ENCODE measurements at places on chromosomes 5 and 9. TPM values are rescaled to one million over a fixed set of nuclear protein-coding genes. Genes with fewer than 3 reads are reported as not detected.

DNA sequence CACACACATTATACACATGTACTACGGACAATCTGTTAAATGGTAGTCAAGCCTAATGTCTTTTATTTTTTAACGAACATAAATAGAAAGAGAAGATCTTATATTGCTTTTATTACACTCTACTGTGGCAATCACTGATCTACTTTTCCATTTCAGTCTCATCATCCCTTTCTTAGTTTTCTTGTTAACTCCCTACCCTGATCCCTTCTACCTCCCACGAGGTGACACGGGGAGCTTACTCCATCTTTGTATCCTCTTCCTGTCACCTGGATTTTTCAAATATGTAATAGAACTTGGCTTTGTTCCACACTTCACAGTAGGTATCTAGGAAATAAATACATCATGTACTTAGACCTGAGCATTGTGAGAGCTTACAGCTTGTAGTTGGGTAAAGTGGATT is 211.0 kb downstream of the PIK3R1 start:
- H3K27ac ChIP-seq: no peak overlapping the region
- no peaks in the 10 kb centered on the region for H3K36me3 ChIP-seq
- H3K4me3 ChIP-seq: no peak overlapping the region
- no peaks in the 10 kb centered on the region for H3K27me3 ChIP-seq

DNA sequence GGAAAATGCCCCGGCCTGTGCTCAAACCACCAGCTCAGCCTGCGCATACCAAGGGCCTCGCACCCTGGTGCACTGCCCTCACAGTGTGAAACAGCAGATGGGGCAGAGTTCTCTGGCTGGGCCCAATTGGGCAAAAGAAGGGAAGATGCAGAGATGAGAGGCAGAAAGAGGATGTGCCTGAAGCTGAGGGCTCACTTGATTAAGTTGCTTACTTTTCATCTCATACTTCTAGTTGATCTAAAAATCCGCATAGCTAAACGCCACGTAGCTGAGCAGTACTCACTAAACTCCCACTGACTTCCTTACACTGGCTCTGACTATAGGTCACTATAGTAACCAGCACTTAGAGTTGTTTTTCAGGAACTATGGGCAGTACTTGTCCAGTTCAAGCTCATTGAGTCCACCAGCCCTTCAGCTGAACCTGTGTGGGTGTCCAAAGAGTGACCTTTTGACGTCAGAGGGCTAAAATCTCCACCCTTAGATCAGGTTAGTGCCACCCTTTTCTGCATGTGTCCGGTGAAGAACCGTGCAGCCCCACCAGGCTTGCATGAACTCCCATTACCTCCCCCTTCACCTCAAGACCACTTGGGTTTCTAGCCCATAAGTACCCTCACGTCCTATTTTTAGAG is 215.2 kb downstream of the AUH start:
- DNase-seq: no peak
- peaks cover 18% of the 10 kb centered on the region for H3K4me1 ChIP-seq
- no peaks in the 10 kb centered on the region for H3K27me3 ChIP-seq
- H3K27ac ChIP-seq: no peak overlapping the region

GRCh38 chr5:37071487-37071886 is 177.7 kb downstream of the CPLANE1 start:
- H3K4me1 ChIP-seq: no peaks in the 10 kb centered on the region
- H3K27ac ChIP-seq: no peak overlapping the region
- DNase-seq: no peak
- no peaks in the 10 kb centered on the region for H3K27me3 ChIP-seq
- no peaks in the 10 kb centered on the region for H3K36me3 ChIP-seq

DNA sequence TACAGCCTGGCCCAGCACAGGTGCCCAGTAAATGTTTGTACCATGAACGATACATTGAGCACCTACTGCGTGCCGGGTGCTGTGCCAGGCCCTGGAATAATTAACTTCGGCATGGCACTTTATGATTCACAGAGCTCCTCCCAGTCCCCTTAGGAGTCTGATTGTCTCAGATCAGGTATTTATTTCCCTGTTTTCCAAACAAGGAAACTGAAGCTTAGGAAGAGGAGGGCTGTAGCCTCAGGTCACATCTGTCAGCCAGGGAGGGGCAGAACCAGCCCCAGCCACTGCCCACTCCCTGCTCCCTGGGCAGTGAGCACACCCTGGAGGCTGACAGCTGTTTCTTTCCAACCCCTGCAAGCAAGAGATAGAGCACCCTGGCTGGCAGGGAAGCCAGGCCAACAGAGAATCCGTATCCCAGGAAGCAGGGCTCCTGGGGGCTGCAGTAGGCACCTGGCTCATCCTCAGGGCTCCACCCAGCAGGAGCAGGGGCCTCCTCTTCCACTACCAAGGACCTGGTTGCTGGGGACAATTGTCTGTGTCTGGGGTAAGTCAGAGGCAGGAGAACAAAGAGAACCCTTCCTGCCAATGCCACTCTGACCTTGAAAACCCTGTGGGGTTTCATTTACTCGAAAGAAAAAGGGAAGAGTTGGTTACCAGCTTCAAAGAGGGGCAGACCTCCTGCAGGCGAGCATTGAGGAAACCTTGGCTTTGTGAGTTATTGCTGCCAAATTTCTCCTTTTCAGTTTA is 69.0 kb downstream of the DAB2IP start:
- DNase-seq: no peak
- H3K27ac ChIP-seq: no peak overlapping the region
- no peak overlapping the region for H3K4me3 ChIP-seq
- H3K27me3 ChIP-seq: no peaks in the 10 kb centered on the region
- H3K4me1 ChIP-seq: no peaks in the 10 kb centered on the region

GRCh38 chr5:137095597-137095996 is 403.5 kb downstream of the SPOCK1 start:
- no peaks in the 10 kb centered on the region for H3K4me1 ChIP-seq
- no peak overlapping the region for H3K27ac ChIP-seq
- H3K27me3 ChIP-seq: no peaks in the 10 kb centered on the region
- no peaks in the 10 kb centered on the region for H3K36me3 ChIP-seq

DNA sequence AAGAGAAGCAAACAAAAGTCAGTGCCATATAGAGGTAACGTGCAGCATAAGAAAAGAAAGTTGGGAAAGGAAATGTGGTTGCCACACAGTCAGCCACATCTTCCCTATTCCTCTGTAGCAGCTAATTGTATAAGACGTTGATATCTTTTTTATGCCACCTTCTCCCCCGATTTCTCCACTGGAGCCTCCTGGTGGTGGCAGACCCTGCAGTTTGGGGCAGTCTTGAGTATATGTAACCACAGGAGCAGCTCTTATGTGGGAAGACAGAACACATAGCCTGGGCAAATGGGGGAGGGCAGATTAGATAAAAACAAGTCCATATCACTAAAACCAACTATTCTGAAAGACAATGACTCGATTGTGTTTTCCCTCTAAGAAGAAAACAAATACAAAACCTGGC is 99.7 kb downstream of the PLCXD3 start:
- no peaks in the 10 kb centered on the region for H3K4me1 ChIP-seq
- no peak overlapping the region for H3K27ac ChIP-seq
- H3K4me3 ChIP-seq: no peak overlapping the region
- DNase-seq: no peak

DNA sequence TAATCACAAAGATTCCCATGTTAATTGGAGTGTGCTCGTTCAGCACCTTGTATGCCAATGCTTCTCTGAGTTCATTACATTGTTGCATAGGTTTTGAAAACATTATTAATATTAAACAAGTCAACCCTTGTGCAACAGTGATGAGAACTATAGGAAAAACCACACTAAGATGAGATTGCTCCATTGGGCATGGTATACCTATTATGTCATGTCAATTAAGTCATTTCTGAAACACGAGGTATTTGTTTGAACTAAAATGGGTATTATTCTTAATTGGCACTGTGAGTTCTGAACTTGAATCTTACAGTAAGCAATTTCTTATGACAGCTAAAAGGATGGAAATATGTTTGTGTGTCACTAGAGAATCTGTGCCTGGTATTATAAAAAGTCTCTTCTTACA is 447.7 kb downstream of the EFNA5 start:
- H3K4me1 ChIP-seq: no peaks in the 10 kb centered on the region
- DNase-seq: no peak
- no peak overlapping the region for H3K4me3 ChIP-seq
- no peak overlapping the region for H3K27ac ChIP-seq

GRCh38 chr9:98583417-98583816 is 125.3 kb downstream of the GABBR2 start:
- H3K27me3 ChIP-seq: peaks cover 6% of the 10 kb centered on the region
- H3K27ac ChIP-seq: no peak overlapping the region
- no peak for DNase-seq
- H3K4me1 ChIP-seq: no peaks in the 10 kb centered on the region
- H3K4me3 ChIP-seq: no peak overlapping the region

DNA sequence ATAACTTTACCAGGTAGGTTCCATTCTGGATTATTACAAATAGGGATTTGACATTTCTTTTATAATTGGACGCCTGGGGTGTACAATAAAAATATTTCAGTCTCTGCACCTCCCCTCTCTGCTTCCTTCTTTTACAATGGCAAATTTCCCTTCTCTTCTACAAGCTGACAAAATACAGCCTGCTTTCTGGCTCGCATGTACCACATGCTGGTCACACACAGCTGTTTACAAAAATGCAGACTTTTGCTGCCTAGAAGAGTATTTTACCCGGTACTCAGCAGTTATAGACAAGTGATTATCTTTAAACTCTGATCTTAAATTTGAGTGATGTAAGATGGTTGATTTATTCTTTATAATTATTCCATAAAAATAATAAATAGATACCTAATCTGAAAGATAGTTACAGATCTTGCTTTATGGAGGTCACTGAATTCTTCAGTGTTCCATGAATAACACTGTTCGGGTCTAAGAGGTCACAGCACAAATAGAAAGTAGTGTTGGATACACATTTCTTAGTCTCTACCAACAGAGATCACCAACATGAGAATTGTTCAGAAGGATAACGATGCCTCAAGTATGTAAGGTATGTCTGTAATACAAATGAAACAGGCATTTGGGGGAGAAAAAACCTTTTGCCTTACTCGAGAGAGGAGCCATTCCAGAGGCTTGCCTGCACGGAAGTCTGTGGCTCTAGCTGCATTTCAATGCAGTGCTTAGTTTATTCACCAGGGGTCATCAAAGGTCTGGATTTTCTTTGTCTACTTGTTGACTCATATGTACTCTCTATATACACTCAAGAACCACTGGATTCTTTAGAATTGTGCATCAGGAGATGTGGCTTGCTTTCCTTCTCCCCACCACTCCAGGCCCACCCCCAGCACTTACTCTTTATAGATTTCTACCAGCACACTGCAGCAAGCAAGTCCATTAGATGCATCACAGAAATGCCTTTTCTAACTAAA is 206.6 kb upstream of the RFX3 start:
- H3K4me3 ChIP-seq: peak overlapping the region; percentile 63
- no peak overlapping the region for H3K27ac ChIP-seq
- no peaks in the 10 kb centered on the region for H3K36me3 ChIP-seq
- no peaks in the 10 kb centered on the region for H3K27me3 ChIP-seq
- peaks cover 18% of the 10 kb centered on the region for H3K4me1 ChIP-seq

- peak overlapping the region; percentile 77 for H3K4me3 ChIP-seq
- H3K27ac ChIP-seq: peak overlapping the region; percentile 89
- peaks cover 78% of the 10 kb centered on the region for H3K4me1 ChIP-seq
- H3K36me3 ChIP-seq: no peaks in the 10 kb centered on the region
- no peaks in the 10 kb centered on the region for H3K27me3 ChIP-seq
Measured at GRCh38 chr9:15298362-15298761, 8.7 kb downstream of the TTC39B start.

DNA sequence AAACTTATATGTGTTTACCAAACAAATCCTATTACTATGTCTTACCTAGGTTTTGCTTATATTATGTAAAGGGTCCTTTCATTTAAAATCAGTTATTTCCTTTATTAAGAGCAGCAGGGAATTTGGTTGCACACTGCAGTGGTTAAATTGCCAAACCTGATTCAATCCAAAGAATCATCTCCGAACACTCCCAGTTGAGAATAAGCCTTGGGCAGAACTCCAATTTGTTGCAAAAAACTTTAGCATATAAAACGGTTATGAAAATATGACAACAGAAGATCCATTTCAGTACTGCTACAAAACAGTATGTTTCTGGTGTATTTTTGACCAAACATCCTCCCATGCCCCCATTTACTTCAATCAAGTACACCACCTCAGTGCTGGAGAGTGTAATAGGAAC is 587.0 kb upstream of the GRAMD2B start:
- H3K27ac ChIP-seq: no peak overlapping the region
- no peaks in the 10 kb centered on the region for H3K4me1 ChIP-seq
- H3K36me3 ChIP-seq: no peaks in the 10 kb centered on the region
- no peaks in the 10 kb centered on the region for H3K27me3 ChIP-seq
- DNase-seq: no peak

GRCh38 chr5:145854651-145855258 is 18.1 kb downstream of the GRXCR2 start:
- no peak overlapping the region for H3K4me3 ChIP-seq
- no peak overlapping the region for H3K27ac ChIP-seq
- peaks cover 6% of the 10 kb centered on the region for H3K4me1 ChIP-seq
- DNase-seq: no peak

DNA sequence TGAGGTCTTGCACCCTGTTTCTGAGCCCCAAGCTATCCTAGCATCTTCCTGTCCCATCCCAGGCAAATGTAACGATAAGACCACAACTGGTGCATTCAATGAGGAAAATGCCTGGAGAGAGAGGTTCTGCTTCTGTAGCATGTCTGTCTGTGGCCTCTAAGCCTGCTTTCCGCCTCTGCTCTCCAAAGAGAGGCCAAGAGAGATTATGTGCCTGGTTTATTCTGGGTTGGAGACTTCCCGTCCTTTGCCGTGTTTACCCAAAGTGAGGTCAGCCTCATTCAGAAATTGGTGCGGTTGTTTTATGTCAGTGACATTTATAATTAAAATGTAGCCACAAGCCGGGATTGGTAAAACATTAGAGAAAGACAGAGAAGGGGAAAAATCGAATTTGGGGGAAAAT is 77.8 kb downstream of the FGF1 start:
- H3K4me1 ChIP-seq: no peaks in the 10 kb centered on the region
- H3K36me3 ChIP-seq: no peaks in the 10 kb centered on the region
- H3K4me3 ChIP-seq: no peak overlapping the region
- DNase-seq: no peak
- H3K27ac ChIP-seq: no peak overlapping the region

- H3K27me3 ChIP-seq: no peaks in the 10 kb centered on the region
- H3K36me3 ChIP-seq: peaks cover 86% of the 10 kb centered on the region
- no peaks in the 10 kb centered on the region for H3K4me1 ChIP-seq
- no peak for DNase-seq
- H3K4me3 ChIP-seq: no peak overlapping the region
Measured at GRCh38 chr9:132919614-132920268, 24.7 kb downstream of the TSC1 start.

- peak overlapping the region; percentile 86 for H3K4me3 ChIP-seq
- H3K36me3 ChIP-seq: peaks cover 2% of the 10 kb centered on the region
- H3K27ac ChIP-seq: no peak overlapping the region
- H3K4me1 ChIP-seq: peaks cover 87% of the 10 kb centered on the region
Measured at GRCh38 chr9:121196389-121196788, 5.3 kb downstream of the RAB14 start.

The LVRN gene
- not detected for polyA plus RNA-seq

The SLC36A3 gene
- not detected for polyA plus RNA-seq

The DPP7 gene
- 151 TPM for polyA plus RNA-seq

The PCDHA6 gene
- not detected for polyA plus RNA-seq

The LHX3 gene
- polyA plus RNA-seq: not detected

The SPARC gene
- polyA plus RNA-seq: not detected

The FABP6 gene
- not detected for polyA plus RNA-seq
